ENCODE measurements at places on chromosomes 6 and 20.
A peak's percentile ranks its signal among the peaks of the same experiment; 100 is the strongest.

- H3K4me3 ChIP-seq: no peak overlapping the region
- no peak for DNase-seq
- H3K4me1 ChIP-seq: no peaks in the 10 kb centered on the region
- peaks cover 6% of the 10 kb centered on the region for H3K27me3 ChIP-seq
- no peak overlapping the region for H3K27ac ChIP-seq
Measured at GRCh38 chr6:168206186-168206585, 113.4 kb downstream of the DACT2 start.

- H3K4me3 ChIP-seq: no peak overlapping the region
- H3K27ac ChIP-seq: peak overlapping the region; percentile 44
- peaks cover 16% of the 10 kb centered on the region for H3K27me3 ChIP-seq
- peaks cover 27% of the 10 kb centered on the region for H3K36me3 ChIP-seq
- DNase-seq: no peak
Measured at GRCh38 chr6:111657146-111657545, 51.5 kb upstream of the TRAF3IP2 start.

DNA sequence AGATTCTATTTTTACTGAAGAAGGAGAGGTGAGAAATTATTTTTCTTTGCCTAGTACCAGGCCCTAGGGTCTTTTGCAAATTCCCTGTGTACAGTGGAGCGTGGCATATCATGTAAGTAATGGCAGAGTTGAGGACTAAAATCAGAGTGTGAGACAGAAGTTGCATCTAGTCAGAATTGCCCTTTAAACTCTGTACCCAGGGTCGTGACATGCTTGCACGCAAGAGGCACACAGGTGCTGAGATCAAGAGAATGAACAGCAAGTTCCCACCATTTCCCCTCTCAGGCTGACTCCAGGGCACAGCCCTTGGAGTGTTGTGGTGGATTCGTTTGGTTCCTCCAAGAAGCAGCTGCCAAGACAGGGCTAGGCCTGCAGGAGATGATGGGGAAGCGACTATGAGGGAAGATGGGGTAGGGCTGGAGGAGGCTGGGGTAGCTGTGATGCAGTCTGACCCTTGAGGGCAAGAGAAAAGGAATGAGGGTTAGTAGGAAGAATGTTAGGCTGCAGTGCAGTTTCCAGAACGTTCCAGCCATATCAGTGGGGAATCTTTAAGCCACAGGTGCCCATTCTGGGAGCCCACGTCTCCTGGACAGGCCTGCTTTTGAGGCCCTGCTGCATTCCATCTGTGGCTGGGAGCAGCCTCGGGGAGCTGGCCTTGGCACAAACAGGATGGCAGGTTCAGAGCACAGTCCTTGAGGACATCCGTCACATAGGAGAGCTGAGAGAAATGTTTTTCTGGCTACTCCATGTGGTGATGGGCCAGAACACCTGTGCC, 6.9 kb downstream of the NELFCD start:
- peaks cover 19% of the 10 kb centered on the region for H3K4me1 ChIP-seq
- no peak overlapping the region for H3K27ac ChIP-seq
- no peak for DNase-seq

DNA sequence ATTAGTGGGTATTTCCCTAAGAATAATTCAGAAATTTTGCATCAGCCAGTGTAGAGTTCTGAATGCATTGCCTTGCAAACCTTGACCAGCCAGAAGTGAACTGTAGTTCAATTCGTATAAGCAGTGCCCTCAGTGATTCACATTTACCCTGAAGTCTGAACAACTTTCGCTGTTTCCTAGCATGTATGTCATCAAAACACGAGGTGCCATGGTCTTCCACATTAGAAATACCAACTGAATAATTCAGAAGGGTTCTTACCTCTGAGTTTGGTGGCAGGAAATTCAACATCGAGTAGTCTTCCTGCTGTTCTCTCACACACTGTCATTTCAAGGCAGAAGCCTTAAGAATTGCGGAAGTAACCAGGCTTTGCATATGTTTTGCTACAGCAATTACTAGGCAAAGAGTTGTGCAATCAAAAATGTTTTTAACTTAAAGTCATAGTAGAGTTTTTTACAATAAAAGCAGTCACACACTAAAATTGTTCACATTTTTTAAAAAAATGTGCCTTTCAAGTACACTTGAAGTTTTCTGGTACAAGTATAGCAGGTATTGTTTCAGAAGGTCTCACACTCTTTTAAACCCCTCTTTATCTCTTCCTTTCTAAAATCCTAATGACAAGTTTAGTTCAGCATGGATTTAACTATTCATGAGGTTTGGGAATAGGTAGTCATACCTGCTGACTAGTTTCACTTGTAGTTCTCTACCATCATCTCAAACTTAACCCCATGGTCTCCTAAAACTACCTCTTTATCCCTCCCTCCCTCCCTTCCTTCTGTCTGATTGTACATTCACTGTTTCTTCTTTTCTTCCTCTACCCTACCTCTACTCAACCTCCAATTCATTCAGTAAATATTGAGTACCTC, 118.3 kb downstream of the STXBP5 start:
- H3K27ac ChIP-seq: peak overlapping the region; percentile 84
- H3K4me3 ChIP-seq: peak overlapping the region; percentile 80
- peaks cover 24% of the 10 kb centered on the region for H3K4me1 ChIP-seq

- no peak overlapping the region for H3K27ac ChIP-seq
- peaks cover 25% of the 10 kb centered on the region for H3K4me1 ChIP-seq
- no peak overlapping the region for H3K4me3 ChIP-seq
- H3K27me3 ChIP-seq: peaks cover 3% of the 10 kb centered on the region
- H3K36me3 ChIP-seq: peaks cover 7% of the 10 kb centered on the region
Measured at GRCh38 chr6:124968401-124968800, 6.2 kb downstream of the RNF217 start.
